ENCODE measurements at places on chromosomes 11 and 22.

GRCh38 chr11:131823772-131824171, 453.4 kb downstream of the NTM start:
- DNase-seq, result no peak

- DNase-seq, result no peak
These were observed 1.9 kb downstream of the CRYBB1 start for GRCh38 chr22:26615830-26616435.

DNA sequence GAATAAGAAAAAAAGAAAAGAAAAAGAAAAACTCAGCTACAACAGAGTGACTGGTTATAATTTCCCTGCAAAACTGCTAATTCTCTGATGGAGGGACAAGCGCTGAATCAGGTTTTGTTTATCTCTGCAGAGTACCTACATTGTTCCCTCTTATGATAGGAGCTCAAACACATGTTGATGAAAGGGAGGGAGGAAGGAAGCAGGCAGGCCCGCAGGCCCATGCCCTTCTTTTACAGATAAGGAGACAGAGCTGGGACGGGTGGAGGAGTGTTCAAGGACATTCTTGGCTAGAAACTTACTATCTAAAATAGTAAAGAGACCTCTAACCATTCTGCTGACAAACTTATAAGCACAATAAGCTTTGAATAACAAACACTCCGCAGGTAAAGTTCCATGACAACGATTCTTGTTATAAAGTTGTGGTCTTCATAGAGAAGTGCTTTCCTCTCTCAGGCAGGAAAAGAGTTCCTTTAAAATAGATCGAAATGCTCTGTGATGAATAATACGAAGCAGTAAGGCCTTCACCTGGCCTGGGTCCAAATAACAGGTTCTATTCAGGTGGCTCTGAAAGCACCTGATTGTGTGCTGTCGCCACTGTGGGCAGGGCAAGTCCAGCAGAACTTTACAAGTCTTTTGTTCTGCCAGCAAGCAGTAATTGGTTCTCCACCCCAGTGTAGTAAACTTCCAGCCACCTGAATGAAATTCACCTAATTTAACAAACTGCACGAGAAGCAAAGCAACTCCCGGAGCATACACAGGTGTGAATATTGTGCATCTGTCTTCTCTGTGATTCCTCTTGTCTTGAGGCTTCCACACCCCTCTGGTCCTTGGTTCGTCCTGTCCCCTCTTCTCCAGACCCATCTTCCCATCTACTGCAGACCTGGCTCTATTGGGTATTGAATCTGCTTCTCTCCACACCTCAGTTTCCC, 15.3 kb upstream of the MICAL2 start:
- DNase-seq, result no peak

- no peak for DNase-seq
These were observed 60.1 kb downstream of the TRIM44 start for GRCh38 chr11:35722641-35723040.

- DNase-seq, result no peak
These were observed 12.0 kb downstream of the MUC5B start for GRCh38 chr11:1234771-1235305.

DNA sequence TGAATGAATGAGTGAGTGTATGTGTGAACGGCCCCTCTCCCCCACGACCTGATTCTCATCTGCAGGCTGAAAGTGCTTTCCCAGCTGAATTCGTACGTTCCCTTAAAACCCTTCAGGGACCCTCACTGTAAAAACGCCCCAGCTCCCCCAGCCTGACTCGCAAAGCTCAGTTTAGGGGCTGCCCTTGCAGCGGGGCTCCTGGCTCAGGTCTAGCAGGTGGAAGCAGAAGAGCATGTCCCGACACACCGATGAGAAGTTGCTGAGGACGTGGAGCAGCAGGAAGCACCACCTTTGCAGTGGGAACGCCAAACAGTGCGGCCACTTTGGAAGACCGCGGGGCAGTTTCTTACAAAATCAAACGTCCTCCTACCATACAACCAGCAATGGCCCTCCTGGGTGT, 3.6 kb upstream of the MRPL23 start:
- DNase-seq, result no peak

GRCh38 chr11:35250621-35251020, 111.7 kb downstream of the CD44 start:
- no peak for DNase-seq

DNA sequence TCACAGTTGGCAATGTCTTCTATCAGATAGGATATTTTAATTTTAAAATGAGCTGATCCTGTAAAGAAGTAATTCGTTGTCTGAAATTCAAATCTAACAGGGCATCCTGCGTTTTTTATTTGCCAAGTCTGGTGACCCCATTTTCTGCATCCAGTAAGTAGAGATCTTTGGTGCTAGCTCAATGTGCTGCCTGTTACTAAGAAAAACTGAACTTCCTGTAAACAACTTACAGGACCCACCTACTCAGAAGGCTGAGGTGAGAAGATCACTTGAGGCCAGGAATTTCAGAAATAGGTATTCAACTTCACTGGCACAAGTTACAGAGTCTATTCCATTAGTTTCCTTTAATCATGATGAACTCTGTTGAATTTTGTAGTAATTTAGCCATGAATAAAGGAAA, 4.0 kb downstream of the ARL14EP start:
- DNase-seq, result no peak

GRCh38 chr11:116881143-116881542, 43.7 kb upstream of the APOA1 start:
- no peak for DNase-seq

DNA sequence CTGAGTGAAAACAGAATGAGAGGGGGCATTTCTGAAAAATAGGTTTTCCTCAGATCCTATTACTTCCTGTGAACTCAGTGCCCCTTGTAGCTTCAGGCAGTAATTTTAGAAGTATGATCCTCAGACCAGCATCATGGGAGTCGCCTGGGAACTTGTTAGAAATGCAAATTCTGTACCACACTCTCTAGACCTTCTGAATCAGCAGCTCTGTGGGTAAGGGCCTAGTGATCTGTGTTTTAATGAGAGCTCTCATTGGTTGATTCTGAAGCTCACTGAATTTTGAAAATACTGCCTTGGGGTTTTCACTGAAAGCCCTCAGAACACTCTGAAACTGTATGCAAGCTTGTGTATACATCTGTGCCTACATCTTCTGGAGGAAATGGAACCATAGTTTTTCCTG, 647.2 kb upstream of the ANO5 start:
- no peak for DNase-seq

- no peak for DNase-seq
These were observed 50.3 kb upstream of the TTLL12 start for GRCh38 chr22:43237280-43237679.

DNA sequence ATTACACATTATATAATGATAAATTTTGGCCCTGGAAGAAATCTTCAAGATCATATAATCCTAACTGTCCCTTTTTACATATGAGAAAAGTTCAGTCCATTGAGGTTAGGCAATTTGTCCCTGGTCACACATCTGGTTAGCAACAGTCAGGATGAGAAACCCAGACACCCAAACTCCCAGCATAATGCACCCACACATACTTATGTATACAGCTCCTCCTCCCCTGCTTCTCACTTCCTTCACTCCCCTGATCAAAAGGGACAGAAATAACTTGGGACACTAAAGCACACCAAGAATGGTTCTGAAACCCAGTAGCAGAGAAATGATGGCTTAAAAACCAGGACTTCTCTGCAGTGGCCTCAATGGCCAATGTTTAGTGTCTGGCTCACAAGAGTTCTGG, 11.1 kb downstream of the NUMA1 start:
- DNase-seq, result no peak

- no peak for DNase-seq
These were observed 5.1 kb upstream of the TALDO1 start for GRCh38 chr11:742156-742546.

GRCh38 chr22:25876871-25877270, 134.9 kb downstream of the MYO18B start:
- DNase-seq, result no peak

DNA sequence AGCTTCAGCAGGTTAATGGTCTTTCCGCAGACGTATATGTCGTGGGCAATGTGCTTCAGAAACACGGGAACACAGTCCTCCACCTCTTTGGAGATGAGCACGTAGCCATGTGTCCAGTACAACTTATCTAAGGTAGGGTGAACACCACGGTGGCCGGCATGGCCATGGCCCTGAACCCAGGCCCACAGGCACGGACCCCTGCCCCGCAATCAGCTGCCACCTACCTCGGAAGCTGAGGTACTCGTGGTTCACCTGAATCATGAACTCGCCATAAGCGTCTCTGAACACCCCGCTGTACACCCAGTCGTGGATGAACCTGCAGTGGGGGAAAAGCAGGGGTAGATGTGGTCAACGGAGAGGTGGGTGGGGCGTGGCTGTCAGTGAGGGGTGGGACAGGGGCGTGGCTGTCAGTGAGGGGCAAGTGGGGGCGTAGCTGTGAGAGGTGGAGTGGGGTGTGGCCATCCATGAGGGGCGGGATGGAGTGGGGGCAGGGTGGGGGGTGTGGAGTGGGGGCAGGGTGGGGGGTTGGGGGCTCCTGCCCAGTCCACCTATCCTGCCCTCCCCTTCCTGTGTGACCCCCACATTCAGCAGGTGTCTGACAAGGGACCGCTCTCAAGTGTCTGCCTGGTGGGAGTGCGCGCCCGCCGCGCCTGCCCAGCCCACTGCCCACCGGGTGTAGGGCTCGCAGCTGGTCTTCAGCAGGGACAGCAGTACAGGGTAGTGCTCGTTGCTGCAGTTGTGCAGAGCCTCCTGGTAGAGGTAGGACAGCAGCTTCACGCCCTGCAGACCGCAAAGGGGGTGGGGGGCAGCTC, 18.6 kb downstream of the TUBGCP6 start:
- no peak for DNase-seq

DNA sequence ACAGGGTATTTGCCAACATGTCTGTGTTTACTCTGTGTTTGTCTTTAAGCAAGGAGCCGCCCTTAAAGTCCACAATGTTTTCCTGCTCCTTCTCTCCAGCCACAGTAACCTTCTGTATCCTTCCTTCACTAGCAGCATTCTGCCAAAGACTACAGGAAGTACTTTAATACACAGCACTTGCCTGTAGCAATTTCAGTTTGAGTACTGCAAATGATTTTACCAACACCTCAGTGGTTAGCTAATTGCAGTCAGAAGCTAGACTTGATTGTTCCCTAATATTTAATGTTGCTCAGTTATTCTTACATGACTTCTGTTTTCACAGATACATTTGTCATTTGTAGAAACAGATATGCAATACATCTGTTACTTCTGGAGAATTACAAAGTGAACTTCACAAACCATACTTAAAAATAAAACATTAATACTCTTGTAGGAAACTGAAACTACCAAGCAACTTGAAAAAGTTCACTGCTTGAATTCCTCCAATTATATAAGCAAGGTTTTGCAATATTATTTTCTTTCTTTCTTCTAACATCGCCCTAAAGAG, 69.1 kb downstream of the FCHSD2 start:
- no peak for DNase-seq

DNA sequence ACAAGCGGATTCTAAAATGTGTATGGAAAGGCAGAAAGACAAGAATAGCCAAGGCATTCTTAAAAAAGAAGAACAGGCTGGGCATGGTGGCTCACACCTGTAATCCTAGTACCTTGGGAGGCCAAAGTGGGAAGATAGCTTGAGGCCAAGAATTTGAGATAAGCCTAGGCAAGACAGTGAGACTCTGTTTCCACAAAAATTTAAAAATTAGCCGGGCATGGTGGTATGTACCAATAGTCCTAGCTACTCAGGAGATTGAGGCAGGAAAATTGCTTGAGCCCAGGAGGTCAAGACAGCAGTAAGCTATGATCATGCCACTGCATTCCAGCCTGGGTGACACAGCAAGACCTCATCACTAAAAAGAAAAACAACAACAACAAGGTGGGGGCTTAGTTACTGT, 46.0 kb upstream of the PPP2R1B start:
- no peak for DNase-seq

GRCh38 chr22:22940961-22941605, 53.5 kb downstream of the IGLL5 start:
- no peak for DNase-seq

DNA sequence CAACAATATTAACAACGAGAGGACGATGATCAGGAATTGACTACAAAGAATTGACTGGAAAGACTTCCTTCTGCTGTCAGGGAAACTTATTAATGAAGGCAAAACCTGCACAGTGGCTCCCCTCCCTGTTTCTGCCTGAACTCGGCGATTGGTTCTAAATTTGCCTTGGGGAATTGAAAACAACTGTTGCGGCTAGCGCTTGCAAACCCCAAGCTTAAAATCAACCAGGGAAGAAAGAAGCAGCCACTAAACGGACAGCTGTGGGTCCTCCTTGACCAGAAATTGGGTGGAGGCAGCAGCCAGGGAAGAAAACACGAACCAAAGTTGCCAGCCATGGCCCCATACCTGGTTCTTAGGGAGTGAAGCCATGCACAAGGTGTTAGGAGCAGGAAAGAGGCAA, 383.5 kb upstream of the CADM1 start:
- DNase-seq, result no peak

DNA sequence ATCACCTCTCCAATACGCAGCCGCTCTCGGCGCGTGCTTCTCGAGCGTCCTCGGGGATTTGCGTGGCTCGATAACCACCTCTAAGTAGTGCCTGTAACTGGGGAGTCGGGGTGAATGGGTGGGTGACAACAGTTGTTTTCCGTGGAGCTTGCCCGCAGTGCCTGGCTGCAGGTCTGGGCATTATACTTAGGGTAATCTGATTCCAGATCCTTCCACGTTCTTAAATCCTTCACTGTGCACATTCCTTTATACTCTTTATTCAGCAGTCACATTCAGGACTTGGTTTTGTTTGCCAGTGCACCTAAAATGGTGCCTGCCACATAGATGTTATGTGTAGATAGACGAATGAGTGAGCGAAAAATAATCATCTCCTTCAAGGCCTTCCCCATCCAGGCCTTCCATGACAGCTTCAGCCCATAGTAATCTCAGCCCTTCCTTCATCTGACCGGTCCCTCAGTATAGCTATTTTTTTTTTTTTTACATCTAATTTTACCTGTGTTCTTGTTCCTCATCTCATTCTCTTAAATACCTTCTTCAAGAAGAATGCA, 602 bp downstream of the NAT10 start:
- DNase-seq, result no peak

- no peak for DNase-seq
These were observed 9.7 kb upstream of the SIK3 start for GRCh38 chr11:117107701-117108590.

DNA sequence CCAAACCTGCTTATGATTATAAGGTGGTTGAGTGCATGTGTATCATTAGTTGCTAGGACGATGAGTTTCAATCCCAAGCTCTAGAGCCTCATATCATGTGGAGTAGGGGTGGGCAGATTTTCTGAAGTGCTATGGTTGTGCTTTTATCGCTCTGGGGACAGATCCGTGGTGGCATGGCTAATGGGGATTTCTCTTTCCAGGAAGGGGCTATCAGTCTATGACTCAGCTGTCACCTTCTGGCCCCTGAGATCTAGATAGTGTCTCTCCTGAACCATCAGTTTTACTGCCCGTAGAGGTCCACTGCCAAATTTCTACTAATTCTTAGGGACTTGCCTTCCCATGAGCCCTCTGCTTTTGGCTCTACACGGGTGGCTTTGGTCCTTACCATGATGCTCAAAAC, 51.8 kb downstream of the FDX1 start:
- no peak for DNase-seq

DNA sequence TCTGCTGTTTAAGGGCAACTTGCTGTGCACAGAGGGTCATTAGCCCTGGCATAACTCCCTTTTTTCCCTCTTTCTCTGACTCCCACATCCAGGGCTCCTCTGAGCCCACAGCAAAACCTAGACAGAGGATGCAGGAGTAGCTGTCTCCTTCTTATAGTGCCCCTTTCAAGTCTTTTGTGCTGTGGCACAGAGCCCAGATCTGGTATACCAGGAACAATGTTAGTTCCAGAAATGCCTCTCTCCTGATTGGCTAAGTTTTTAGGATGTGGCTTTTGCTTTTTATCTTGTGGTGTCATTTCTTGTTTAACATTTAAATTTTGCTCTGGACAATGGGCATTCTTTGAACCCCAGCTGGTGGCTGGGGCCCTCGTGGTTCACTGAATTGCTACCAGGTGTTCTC, 25.6 kb upstream of the RRM1 start:
- no peak for DNase-seq
